Activated naive CD8-positive, alpha-beta T cell treated with anti-CD3 and anti-CD28 coated beads, Interleukin-2, amount 50 U/mL, for 16 hours (primary cell): ENCODE measurements at places on chromosomes 16 and 17.

- DNase-seq: no peak
These were observed 453.2 kb upstream of the SOX9 start for GRCh38 chr17:71667661-71668060.

DNA sequence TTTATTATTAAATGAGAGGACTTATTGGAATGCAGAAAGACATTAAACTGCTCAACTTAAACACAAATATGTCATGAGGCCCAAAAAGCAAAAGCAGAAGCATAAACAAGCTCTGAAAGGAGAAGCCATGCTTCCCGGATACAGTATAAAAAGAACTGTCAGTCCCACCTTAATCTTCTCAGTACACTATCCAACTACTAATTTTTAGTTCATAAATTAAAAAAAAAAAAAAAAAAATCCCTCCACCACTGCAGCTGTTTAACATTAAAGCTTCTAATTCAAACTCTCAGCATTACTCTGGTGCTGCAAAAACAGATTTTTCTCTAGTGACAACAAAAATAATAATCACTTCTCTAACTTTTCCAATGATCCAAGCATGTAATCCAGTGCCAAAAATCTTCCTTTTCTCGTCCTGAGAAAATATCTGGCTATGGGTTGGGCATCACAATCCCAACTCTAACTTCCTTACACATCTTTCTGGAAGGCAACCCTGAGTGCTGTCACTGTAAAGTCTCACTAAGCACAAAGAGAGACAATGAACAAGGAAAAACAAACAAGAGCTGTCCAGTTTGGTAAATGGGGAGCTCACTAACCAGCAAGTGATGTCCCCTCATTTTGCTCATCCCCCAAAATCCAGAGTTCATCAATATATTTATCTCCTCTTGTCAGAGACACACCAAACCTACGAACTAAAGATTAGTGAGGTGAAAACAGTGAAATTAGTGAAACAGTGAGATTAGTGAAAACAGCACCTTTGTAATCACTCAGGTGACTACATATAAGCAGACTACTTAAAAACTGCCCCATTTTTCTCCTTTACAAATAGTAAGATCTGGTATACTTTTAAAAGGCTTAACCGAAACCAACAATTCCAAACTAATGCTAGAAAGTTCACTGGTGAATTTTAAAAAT lies 5.5 kb downstream of the USP32 start:
- no peak for DNase-seq

DNA sequence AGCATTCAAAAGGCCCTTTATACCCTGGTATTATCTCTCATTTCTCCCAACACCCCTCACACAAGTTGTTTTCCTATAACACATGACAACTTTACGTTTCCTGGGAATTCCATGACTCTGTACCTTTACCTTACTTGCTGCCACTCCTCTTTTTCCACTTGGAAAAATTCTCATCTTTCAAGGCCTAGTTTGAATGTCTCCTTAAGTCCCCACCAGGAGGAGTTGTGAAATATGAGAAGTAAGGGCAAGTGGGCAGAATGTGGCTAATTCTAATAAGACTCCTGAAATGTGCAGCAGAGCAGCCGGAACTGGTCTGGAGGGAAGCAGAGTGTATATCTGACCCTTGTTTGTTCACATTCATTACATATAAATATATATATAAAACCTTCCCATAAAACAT lies 39.7 kb downstream of the BRCA1 start:
- DNase-seq: no peak

DNA sequence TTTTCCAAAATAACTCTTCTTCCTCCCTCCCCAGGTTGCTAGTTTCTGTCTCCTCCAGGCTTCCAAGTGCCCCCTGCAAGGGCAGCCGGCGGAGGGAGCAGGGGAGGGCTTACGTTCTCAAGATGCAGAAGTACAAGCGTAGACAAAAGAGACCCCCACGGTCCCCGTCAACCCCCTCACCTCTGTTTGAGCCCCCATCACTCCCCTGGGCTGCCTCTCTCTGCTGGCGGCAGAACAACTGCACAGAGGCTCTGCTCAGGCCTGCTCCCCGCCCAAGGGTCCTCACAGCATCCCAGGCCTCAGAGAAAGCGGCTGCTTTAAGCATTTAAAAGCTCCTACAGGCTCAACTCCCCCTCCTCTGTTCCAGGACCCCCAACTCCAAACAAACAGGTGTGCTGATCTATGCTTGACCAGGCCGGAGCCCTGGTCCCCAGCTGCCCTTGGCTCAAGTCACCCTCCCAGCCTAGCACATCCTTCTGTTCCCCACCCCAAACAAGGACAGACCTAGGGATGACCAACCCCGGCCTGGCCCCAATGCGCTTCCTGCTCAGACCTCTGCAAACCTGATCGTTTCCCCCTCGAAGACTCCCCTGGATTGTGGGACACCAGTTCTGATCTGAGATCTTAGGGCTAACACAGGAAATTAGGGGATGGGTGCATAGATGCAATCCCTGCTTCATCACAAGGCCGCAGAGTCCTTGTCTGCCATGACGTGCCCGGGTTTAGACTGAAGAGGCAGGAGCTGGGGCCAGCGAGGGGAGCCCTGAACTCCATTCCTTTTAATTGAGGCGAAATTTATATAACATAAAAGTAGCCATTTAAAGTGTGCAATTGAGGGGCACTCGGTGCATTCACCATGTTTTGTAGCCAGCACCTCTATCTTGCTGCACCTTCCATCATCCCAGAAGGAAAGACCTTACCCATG lies 17.2 kb upstream of the RBFOX3 start:
- DNase-seq: no peak

DNA sequence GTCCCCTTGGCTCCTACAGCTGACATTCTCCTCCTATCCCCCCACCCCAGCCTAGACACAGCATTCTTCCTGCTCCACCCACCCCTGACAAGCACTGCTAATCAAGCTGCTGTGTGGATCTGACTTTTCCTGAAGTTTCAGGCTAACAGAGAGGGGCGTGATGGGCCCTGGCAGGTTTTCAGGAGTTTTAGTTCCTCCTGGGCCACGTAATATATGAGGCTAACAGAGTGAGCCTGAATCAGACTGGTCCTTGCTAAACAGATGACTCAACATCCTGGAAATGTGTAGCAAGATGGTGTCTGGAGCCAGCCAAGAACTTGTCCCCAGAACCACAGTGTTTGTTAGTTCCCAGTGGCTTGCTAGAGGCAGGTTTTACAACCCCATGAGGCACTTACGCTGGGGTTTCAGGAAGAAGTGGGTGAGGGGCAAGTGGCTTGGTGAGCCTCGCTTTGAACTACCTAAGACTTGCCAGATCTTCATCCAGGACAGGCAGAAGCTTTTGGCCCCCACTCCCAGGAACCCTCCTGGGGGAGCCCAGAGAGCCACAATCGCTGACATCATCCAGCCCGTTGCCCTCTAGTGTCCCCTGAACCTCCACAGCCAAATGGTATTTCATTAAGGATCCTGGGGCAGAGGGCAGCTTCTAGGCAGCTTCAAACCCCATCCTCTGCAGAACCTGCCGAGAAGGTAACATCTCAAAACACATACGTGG lies 15.9 kb downstream of the TMEM92 start:
- DNase-seq: no peak

DNA sequence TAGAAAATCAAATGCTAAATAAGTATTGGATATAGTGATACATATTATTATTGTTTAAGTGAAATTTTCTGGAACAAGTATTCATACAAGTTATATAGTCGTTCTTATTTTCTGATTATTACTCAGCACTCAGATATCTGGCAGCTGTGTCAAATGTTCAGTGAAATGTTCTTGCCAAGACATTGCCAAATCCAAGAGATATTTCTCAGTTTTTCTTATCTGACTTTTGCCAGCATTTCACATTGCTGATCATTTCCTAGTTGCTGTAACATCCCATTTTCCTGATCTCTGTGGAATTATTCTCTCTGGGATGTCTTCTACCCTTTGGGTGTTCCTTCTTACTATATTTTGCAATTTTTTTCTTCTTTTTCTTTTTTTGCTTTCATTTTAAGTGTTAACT lies 262.3 kb downstream of the KIF2B start:
- no peak for DNase-seq

GRCh38 chr17:78842881-78843565 lies 2.4 kb upstream of the USP36 start:
- DNase-seq: no peak

DNA sequence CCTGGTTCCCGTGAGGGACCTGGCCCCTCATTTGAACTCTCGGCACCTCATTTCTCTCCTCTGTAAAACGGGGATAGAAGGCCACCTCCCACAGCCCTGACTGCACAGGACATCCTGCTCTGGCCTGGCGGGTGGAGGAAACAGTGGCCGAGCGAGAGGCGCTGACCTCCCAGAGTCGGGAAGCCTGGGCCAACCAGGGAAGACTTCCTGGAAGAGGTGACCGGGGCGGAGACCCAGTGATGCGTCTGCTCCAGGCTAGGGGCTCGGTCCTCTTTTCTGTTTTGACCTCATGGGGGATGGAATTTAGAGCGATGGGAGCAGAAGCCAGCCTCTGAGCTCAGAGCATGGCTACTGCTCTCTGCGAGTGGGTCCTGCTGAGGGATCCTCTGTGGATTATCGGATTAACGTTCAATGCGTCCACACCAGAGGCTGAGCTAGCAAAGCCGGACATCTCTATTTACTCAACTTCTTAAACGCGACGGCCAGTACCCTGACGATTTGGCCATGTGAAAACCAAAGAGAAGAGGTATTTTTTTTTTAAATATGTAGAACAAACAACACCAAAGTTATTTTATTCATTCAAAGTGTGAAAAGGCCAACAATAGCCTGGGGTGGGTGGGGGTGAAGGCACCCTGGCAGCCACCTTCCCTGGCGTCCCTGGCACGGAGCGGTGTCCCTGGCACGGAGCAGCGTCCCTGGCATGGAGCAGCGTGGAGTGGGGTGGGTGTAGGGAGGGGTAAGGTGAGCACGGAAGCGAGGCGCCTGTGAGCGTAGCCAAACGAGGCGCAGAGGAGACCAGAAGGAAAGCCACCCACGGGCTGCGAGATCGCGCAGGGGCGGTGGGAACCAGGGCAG lies 9.2 kb upstream of the MSLN start:
- DNase-seq: no peak

DNA sequence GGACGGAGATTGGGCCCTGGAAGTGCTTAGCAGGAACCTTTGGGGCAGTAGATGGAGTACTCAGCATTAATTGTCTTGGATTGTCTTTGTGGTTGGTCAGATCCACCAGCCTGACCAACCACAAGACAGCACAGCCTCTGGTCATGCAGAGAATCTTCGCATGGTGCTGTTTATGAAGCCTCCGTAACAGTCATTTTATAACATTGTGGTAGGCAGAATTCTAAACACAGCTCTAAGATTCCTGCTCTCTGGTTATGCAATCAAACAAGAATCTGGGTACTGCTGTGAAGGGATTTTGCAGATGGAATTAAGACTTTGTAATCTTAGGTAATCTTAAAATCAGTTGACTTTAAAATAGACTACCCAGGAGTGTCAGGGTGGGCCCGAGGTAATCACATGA lies 312.2 kb upstream of the GOT2 start:
- DNase-seq: no peak

- DNase-seq: no peak
These were observed 31.5 kb downstream of the QPRT start for GRCh38 chr16:29710227-29711219.

DNA sequence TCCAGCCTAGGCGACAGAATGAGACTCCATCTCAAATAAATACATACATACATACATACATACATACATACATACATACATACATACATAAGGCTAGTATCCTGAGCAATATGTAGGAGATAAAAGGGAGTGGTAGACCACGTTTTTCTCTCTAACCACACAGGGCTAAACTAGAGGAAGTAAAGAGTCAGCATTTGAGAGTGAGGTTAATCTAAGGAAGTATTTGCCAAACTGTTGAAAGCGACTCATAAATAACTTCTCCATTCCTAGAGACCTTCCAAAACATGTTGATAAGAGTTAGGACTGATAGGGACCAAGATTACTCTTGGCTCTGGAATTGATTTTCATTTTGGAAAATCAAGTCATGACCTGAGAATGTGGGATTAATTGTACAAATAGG lies 68.9 kb downstream of the NEUROD2 start:
- DNase-seq: no peak

- no peak for DNase-seq
These were observed 151.2 kb downstream of the TANC2 start for GRCh38 chr17:63116967-63117830.

DNA sequence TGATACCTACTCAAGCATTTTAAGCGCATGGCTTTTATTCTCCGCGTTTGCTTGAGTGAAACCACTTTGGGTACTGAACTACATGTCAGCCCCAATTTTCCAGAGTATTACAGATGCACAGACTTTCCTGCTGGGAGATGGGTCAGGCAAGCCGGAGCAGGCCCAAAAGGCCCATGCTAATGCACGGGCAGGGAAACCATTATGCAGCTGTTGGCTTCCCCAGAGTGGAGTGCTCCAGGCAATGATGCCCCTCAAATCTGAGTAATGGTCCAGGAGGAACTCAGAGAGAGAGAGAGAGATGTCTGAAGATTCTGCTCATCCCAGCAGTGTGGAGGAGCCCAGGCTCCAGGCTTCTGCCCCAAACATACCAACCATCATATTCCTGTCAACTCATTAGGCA lies 80.2 kb downstream of the CDH11 start:
- DNase-seq: no peak

GRCh38 chr16:60151987-60152386 lies 1417.9 kb upstream of the GOT2 start:
- DNase-seq: no peak

DNA sequence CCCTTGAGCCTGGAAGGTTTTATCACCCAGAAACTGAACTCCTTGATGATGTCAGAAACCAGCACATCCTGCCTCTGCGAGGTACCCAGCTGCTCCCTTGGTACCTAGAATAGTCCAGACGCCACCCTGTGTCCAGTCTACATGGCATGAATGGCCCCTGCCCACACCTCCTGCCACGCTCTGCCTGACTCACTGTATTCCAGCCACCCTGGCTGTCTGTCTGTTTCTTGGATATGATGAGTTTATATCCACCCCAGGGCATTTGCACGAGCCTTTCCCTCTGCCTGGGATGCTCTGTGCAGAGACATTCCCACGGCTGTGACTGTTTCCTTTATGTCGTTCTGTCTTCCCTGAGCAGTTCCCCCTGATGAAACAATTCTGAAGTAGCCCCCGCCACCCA lies 68.7 kb downstream of the CRISPLD2 start:
- no peak for DNase-seq

DNA sequence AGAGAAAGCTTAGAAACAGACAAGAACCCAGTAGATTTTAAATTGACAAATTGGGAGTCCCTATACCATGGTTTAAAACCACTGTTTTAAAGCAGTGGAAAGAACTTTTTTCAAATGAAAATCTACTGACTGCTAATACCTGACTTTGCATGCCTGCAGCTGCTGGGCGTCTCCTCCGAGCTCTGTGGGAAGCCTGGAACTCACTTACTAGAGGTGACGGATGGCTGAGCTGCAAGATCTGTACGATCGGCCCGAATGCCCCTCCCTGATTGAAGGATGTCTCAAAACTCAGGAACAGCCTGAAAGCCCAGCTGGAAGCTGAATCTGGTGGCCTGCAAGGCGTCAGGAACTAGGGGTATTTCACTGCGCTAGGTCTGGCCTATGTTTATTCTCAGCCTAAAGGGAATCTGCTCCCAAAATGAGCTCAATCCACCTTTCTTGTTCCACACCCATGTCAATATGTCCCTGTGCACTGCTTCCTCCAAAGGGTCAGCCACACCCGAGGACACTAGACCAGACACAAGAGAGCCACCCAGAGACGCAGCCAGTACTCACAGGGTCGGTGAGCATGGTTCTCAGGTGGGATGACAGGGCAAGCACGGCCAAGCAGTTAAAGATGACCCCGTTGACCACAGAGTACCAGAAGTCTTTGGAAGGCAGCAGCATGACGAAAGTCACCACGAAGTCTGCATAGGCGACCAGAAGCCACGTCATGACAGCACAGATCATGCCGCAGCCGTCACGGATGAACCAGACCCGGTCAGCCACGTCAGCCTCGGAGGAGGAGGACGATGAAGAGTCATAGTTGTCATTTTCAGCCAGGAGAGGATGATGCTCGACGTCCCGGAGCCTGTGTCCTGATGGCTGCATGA lies 21.4 kb downstream of the ZDHHC7 start:
- DNase-seq: no peak
